ENCODE measurements at places on chromosomes 12 and 14.
A peak's percentile ranks its signal among the peaks of the same experiment; 100 is the strongest.

DNA sequence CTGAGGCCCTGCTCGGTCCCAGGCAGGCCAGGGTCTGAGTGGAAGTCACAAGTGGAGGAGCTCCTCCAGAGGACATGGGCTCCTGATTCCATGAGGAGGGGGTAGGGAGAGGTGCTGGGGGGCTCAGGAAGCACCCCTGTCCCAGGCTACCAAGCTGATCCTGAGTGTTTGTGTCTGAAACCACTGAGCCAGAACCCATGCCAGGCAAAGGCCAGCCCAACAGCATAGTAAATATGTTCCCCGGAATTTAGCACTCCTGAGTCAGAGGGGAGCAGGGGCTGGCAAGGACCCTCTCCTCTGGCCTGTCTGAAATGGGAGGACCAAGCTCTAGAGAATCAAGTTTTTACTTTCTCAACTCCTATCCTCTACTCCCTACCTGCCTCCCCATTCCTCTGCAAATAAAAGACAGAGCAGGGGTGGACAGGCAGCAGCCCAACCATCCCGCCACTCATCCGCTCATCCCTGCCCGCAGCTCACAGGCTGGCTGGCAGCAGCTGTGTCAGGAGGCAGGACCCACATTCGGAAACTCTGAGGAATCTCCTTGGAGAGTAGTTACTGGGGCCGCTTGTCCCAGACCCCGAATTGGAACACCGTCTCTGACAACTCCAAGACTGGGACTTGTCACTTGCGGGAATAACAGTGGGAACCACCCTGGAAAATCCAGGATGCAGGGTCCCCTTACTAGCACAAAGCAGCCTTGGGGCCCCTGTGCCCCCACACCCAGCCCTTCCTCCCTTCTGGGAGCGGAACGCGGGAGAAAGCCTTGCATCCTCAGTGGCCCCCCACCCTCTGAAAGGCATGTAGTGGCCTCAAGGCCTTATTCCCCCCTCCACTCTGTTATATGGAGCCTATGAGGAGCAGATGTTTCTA is 102.5 kb downstream of the ZFP36L1 start:
- DNase-seq = no peak

DNA sequence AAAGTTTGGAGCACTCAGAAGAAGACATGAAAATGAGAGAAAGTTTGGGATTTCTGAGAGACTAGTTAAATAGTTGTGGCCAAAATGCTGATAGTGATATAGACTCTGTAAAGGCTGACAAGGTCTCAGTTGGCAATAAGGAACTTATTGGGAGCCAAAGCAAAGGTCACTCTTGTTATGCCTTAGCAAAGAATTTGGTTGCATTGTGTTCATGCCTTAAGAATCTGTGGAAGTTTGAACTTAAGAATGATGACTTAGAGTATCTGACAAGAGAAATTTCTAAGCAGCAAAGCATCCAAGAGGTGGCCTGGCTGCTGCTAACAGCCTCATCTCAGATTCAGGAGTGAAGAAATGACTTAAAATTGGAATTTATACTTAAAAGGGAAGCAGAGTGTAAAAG is 113.8 kb downstream of the PIK3C2G start:
- DNase-seq = no peak

DNA sequence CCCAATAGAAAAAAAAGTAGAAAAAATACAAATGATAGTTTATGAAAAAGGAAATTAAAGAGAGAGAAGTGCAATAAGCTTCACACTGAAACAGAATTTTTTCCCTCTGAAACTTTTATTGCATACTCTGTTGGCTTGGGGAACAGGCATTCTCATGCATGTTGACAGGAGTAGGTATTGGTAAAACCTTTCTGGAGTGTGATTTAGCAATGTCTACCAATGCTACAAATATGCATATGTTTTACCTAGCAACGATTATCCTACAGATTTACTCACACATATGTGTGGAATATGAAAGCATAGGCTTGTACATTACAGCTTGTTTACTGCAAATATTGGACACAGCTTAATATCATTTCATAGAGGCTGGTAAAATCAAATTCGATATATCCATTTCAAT is 125.7 kb upstream of the MYF6 start:
- DNase-seq = no peak

- no peak for DNase-seq
These were observed 72.8 kb downstream of the SCARB1 start for GRCh38 chr12:124790650-124791400.

- no peak for DNase-seq
These were observed 4.6 kb upstream of the ZDHHC22 start for GRCh38 chr14:77145975-77146740.

DNA sequence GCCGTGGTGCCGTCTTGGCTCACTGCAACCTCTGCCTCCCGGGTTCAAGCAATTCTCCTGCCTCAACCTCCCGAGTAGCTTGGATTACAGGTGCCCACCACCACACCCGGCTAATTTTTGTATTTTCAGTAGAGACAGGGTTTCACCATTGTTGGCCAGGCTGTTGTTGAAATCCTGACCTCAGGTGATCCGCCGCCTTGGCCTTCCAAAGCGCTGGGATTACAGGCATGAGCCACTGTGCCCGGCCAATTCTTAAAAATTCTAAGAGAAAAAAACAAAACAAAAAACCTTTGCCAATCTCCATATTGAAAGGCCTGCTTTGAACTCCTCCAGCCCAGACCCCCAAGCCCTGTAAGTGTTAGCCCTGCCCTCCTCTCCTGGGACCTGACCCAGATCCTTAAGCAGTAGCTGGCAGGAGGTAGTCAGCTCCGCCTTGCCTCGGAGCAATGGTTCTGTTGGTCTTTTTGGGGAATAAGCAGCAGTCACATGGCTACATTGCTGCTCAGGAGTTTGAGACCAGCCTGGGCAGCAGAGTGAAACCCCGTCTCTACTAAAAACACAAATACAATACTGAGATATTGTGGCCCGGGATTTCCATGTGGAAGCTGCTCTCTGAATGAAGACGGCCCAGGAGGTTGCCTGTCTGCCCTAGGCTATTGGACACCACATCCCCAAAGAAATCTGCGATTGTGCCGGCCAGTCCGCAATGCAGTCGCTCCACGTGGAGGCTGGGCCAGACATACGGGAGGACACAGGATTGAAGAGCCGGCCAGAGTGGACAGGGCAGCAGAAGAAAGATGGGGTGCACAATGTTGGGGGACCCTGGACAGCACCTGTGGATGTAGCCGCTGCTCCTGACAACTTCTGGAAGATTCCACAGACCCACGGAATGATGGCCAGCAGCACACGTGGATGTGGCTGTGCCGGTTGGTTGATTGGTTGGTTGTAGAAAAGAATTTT is 28.8 kb upstream of the BEGAIN start:
- DNase-seq = no peak

- no peak for DNase-seq
These were observed 5.8 kb downstream of the ASPG start for GRCh38 chr14:104091061-104091926.

DNA sequence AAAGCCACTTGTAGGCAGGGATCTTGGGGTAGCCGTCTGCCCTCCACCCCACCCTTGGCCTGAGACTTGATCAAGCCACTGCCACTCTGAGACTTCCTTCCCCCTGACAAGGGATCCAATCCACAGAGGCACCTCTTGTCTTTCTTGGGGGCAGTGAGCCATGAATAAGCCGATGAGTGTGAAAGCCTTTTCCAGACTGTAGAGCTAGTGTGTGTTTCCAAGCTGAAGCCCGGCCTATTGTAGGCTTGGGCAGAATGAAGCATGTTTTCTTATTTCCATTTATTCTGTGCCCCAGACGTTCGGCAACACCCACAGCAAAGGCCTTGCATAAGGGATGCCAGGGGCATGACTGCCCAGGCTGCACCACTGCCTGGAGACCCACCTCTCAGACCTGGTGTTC is 991.6 kb downstream of the BCL11B start:
- DNase-seq = no peak

DNA sequence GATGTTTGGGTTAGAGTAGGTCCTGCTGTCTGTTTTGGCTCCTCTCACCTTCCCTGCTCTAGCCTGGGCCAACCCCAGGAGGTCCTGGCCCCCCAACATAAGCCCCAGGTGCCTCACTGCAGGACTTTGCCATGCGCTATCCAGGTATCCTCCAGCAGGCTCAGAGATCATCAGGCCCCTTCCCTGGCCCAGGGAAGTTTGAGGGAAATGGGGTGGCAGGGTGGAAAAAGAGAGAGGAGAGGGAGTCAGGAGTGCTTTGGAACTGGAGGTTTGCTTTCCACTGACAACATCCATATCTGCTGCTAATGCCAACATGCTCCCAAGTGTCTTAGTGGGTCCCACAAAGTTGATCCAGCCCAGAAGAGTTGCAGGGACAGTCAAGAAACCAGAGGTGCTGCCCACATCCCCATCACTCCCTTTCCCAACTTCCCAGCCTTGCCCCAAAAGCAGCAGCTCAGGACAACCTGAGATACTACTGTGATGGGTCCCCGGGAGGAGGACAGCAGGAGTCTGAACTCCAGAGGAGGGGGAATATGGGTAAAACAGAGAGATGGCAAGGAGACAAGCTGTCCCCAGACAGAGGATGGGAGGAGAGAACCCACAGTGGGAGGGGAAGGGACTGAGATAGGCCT is 677 bp downstream of the TNS2 start:
- DNase-seq = no peak

GRCh38 chr12:5000658-5001385 is 42.9 kb upstream of the KCNA5 start:
- no peak for DNase-seq

- DNase-seq = no peak
These were observed 52.9 kb downstream of the CCDC88C start for GRCh38 chr14:91364524-91365270.

- peak; percentile 33 for DNase-seq
These were observed 12.9 kb upstream of the CALM1 start for GRCh38 chr14:90383731-90384542.

- no peak for DNase-seq
These were observed 23.9 kb upstream of the TEX22 start for GRCh38 chr14:105374389-105374788.

- no peak for DNase-seq
These were observed 279.6 kb downstream of the PRKD1 start for GRCh38 chr14:29648045-29648444.

DNA sequence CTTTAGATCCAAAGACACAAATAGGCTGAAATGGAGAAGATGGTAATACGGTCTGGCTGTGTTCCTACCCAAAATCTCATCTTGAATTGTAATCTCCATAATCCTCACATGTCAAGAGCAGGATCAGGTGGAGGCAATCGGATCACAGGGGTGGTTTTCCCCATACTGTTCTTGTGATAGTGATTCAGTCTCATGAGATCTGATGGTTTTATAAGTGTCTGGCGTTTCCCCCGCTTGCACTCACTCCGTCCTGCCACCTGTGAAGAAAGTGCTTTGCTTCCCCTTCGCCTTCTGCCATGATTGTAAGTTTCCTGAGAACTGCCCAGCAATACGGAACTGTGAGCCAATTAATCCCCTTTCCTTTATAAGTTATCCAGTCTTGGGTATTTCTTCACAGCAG is 1795.5 kb upstream of the FLRT2 start:
- no peak for DNase-seq

DNA sequence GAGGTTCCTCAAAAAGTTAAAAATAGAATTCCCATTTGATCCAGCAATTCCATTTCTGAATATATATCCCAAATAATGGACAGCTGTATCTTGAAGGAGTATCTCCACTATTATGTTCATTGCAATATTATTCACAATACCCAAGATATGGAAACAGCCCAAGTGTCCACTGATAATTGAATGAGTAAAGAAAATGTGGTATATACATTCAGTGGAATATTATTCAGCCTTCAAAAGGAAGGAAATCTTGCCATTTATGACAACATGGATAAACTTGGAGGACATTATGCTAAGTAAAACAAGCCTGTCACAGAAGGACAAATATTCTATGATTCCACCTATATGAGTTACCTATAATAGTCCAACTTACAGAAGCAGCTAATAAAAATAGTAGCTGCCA is 979.0 kb downstream of the SLC6A15 start:
- DNase-seq = no peak

DNA sequence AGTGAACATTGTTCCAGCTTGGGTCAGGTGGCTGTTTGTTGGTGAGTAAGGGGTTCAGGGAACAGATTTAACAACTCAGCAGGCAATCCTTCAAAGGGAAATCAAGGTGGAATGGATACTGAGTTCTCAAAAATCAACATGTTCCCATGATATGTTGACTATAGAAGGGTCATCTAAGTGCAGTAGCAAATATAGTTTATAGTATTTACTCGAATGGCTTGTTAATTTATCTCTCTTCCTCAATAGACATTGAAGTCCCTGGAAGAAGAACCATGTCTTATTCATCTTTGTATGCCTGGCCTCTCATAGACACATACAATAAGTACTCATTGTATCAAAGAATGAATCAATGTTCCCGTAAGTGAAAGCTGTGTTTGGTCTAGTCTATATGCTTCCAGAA is 24.5 kb upstream of the DUSP6 start:
- DNase-seq = no peak

- peak; percentile 51 for DNase-seq
These were observed 9.8 kb upstream of the ZNF385A start for GRCh38 chr12:54394281-54394719.

DNA sequence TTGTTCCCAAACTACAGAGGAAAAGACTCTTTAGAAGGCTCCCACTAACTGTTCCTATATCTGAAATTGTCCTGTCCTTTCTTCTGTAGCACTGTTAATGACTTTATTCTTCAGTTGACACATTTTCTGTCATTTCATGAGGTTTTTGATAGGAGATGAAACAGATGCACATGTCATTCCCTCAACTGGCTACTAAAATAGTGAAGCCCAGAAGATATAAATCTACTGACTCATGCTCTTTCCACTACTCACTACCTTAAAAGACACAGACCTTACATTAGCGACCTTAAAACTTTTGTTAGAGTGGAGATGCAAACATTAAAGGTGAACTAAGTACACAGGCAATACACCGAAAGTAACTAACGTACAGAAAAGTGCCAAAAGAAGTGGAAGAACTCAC is 59.5 kb upstream of the ANKS1B start:
- DNase-seq = no peak

- DNase-seq = no peak
These were observed 16.1 kb downstream of the FSCB start for GRCh38 chr14:44490966-44491365.

- peak; percentile 64 for DNase-seq
These were observed 1196.5 kb downstream of the GALC start for GRCh38 chr14:86796221-86797074.

DNA sequence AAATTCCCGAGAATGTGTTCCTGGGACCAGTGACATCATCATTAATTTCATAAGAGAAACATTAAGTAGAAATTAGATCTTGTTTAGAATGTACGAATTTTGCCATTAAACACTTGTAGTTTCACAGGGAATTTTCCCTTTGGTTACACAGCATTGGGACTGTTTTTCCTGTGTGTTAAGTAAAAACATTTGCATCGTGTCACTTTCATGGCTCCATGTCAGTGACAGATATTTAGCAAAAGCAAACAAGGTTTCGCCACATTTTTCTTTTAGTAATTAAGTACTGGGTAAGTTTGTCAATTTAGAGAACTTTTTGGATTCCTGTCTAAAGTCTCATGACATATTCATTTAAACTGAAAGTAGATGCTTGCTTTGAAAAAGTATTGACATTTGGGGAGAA is 45.5 kb upstream of the OVCH1 start:
- DNase-seq = peak; percentile 85

- DNase-seq = no peak
These were observed 104.3 kb upstream of the TMCC3 start for GRCh38 chr12:94754653-94755052.

GRCh38 chr12:119673634-119674033 is 5.7 kb downstream of the PRKAB1 start:
- DNase-seq = no peak

Data from fibroblast of gingiva (primary cell).